Activated CD4-positive, alpha-beta T cell treated with anti-CD3 and anti-CD28 coated beads, Interleukin-2, amount 10 ng/mL, durations not matched to agents 7 days and 5 days (primary cell): ENCODE measurements at places on chromosomes 5 and 9.

DNA sequence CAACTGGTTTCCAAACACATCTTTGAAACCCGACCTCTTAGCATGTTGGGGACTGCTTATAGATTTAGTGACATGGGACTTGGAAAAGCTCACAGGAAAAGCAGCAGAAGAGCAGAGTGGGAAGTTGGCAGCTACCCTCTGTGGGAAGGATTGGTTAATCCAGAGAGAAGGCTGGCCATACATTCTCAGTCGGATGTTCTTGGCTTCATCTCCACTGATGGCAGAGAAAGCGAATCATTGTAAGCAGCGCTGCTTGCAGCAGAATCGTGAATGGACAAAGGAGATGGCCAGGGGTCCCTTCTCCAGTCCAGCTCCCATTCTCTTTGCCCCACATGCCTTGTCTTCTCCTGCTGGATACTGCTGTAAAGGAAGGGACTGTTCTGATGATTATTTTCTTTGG, 62.7 kb downstream of the MEGF10 start:
- no peak for DNase-seq

- DNase-seq = no peak
These were observed 91.3 kb downstream of the DPYSL3 start for GRCh38 chr5:147418613-147419012.

GRCh38 chr5:156835905-156836304, 14.2 kb upstream of the PPP1R2B start:
- DNase-seq = peak; percentile 16

DNA sequence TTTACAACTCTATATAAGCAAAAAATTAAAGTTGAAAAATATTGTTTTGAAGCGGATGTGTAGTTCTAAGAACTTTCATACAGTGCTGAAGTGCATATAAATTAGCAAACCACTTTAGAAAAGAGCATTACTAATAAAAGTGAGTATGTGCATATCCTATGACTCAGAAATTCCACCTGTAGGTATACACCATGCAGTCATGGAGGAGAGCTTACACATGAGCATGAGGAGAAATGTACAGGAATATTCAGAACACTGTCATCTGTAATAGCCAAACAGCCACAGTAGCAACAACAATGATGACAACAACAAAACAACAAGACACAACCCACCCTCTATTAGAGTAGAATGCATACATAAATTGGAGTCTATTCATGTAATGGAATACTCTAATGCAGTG, 138.2 kb upstream of the ARRDC3 start:
- DNase-seq = no peak
